ENCODE measurements at places on chromosomes 4 and X. TPM values are rescaled to one million over a fixed set of nuclear protein-coding genes. Genes with fewer than 3 reads are reported as not detected.
A peak's percentile ranks its signal among the peaks of the same experiment; 100 is the strongest.

TLL1 gene
- 0.48 TPM for total RNA-seq

OPN1MW gene
- not detected for total RNA-seq

GPR119 gene
- total RNA-seq: 21.9 TPM

TRIM60 gene
- not detected for total RNA-seq

KCND1 gene
- 3.0 TPM for total RNA-seq

HPSE gene
- total RNA-seq: 87.8 TPM

ASB5 gene
- 0.10 TPM for total RNA-seq

PWWP3B gene
- 3.8 TPM for total RNA-seq

MND1 gene
- total RNA-seq: 15.2 TPM

EPGN gene
- 16.6 TPM for total RNA-seq

MAGEA8 gene
- total RNA-seq: 0.21 TPM

ARHGAP10 gene
- total RNA-seq: 25.5 TPM

DNA sequence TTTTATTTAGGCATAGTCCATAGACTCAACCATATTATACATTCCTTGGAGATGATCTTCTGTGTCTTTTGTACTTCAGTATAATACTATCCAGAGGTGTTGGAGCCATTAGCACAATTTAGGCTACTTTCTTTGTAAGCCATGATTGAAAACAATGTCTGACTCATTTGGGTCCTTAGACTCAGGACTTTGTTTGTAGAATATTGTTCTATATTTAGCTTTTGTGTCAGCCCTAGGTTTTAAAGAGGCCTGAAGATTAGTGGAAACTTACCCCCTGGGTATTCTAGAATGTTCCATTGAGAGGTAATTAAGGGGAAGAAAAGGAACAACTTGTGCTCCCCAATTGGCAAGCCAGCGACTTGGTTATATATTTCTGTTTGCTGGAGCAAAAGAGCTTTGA is 145.2 kb upstream of the SCML1 start:
- DNase-seq: no peak

GRCh38 chr4:141329174-141329569 is 108.5 kb downstream of the ZNF330 start:
- DNase-seq: no peak

DNA sequence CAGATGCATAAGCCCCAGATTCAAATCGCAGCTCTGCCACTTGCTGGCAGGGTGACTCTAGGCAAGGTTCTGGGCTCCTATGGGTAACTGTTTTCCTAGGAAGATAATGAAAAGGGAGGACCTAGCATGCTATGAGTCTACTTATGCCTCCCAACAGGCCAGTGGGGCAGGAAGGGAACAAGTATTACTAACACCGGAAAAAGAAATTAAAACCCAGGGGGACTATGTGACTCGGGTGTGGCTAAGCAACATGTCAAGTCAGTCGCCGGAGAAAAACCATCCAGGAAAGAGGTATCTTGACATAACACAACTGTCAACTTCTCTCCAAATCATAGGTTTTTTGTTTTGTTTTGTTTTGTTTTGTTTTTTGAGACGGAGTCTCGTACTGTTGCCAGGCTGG is 45.5 kb upstream of the RBPJ start:
- DNase-seq: no peak

- DNase-seq: no peak
Observed at GRCh38 chr4:5933116-5933515, 40.2 kb upstream of the CRMP1 start.

- DNase-seq: no peak
Observed at GRCh38 chr4:94927696-94928095, 169.9 kb downstream of the BMPR1B start.

GRCh38 chr4:84971319-84971932 is 4.9 kb upstream of the WDFY3 start:
- no peak for DNase-seq

- no peak for DNase-seq
Observed at GRCh38 chrX:43238461-43238945, 417.6 kb upstream of the MAOA start.

DNA sequence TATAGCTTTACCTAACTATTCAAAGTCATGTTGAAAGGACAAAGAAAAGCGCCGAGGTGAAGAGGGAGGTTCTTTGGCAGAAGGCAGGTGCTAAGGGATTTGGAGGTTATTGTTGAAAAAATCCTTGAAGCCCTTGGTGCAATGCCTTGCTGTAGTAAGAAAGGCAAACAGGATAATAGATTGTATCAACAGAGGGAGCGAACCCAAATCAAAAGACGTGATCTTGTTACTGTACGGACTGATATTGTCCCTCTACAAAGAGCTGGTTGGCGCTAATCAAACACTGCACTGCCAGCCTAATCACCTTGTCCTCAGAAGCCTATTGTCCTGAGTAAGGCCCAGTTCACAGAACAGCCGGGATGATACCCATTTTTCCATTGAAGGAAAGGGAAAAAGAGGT is 182.9 kb downstream of the ZIC3 start:
- no peak for DNase-seq

GRCh38 chr4:109072595-109072994 is 229.9 kb downstream of the COL25A1 start:
- no peak for DNase-seq

GRCh38 chr4:73068491-73069337 is 802 bp downstream of the COX18 start:
- DNase-seq: no peak

GRCh38 chr4:8323947-8324555 is 54.5 kb downstream of the HTRA3 start:
- DNase-seq: peak; percentile 51

DNA sequence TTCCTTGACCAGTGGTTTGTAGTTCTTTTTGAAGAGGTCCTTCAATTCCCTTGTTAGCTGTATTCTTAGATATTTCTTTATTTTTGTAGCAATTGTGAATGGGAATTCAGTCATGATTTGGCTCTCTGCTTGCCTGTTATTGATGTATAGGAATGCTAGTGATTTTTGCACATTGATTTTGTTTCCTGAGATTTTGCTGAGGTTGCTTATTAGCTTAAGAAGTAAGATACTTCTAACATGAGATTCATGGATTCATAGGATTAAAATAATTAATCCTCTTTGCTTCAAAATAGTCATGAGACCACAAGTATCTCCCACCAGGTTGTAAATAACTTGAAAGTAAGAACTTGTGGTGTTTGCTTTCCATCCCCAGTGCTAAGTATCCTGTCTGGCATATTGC is 308.9 kb downstream of the DTHD1 start:
- no peak for DNase-seq

DNA sequence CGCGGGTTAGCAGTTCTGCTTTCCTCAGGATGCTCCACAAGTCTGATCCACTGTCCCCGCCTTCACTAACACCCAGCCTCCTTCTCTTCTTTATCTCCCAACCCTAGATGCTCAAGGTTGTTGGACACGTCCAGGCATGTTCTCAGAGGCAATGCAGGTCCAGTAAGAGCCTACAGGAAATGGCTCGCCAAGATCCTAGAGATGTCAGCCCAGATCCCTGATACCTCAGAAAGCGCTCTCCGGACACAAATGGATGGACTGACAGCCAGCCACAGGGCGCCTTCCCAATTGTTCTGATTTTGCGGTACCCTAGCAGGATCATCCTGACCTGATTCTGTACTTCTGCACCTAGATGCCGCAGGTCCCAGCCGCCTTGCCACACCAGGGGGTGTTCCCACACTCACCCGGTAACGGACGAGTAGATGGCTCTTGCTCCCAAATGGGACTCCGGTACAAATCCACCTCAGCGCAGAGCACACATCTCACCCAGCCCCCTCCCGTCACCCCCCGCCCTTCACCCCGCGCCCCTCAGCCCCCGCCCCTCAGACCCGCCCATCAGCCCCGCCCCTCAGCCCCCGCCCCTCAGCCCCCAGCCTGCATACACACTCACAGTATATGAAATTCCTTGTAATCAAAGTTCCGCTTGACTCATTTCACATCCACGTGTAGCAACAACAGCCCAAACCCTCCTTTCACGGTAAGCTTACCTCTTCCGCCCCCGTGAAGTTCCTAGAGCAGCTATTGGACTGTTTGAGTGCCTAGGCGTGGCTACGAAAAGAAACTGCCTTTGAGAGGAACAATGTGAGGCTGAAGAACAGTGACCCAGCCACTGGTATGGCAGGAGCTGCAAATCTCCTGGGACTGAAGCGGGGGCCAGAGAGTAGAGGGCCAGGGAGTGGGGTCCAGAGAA is at the start of gene EDA2R:
Gene EDA2R, minus strand, starts transcription at position 488 of the 910 bp plus-strand sequence. CDS start 23,058 bp downstream, outside the sequence.
- DNase-seq: no peak

- peak; percentile 44 for DNase-seq
Observed at GRCh38 chr4:3297066-3297859, 4.4 kb downstream of the RGS12 start.

DNA sequence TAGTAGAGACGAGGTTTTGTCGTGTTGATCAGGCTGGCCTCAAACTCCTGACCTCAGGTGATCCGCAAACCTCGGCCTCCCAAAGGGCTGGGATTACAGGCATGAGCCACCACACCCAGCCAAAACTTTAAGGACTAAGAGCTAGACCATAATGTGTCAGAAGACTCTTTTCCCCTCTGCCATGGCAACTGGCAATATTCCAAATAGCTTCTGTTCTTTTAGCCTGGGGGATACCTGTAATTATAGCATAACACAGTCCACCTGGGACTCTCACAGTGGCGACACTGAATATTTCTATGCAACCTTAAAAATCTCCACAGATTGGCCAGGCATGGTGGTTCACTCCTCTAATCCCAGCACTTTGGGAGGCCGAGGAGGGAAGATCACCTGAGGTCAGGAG is 45.5 kb upstream of the RBM47 start:
- DNase-seq: no peak

DNA sequence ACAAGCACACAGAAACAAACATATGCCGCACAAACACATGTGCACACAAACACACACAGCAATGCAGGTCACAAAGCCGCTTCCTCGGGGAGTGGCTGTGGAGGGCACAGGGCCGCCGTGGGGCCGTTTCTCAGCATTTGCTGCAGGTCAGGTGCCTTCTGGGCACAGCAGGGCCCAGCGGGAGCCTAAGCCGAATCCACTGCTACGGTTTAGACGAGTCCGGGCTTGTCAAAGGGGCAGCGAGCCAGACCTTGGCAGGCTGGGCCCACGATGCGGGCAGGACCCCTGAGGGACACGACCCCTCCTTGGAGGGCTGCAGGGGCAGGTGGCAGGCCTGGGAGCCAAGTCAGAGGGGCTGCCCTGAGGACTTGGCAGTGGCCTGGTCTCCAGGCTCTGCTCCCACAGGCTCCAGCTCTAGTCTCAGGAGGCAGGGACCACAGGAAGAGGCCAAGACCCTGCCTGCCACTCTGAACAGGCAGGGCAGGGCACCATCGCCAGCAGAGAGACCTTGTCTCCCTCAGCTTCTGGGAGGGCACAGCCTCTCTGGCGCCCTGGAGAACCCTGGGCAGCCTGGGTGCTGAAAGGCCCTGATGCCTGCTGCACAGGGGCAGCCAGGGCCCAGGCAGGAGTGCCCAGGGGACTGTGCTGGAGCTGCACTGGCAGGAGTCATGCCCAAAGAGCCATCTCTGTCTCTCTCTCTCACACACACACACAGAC is 5.5 kb upstream of the ATP2B3 start:
- no peak for DNase-seq

- DNase-seq: no peak
Observed at GRCh38 chr4:164755432-164755831, 1.5 kb downstream of the SMIM31 start.

GRCh38 chr4:165326831-165327210 is 648 bp upstream of the MSMO1 start:
- DNase-seq: no peak

DNA sequence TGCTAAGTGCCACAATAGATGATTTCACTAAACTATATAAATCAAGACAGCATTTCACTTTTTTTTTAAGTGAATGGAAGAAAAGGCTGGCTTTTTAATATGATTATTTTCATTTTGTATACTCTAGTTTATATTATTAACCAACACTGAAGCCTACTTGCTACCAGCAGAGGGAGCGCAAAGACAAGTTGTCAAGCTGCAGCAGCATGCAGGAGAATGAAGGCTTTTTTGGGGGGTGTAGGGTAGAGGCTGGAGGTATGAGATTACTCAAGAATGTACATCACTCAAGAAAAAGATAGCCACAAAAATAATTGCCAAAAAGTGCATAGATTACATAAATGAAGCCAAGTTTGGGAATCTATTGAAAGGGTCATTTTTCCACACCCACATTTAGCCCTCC is 519.5 kb downstream of the FGF13 start:
- no peak for DNase-seq

DNA sequence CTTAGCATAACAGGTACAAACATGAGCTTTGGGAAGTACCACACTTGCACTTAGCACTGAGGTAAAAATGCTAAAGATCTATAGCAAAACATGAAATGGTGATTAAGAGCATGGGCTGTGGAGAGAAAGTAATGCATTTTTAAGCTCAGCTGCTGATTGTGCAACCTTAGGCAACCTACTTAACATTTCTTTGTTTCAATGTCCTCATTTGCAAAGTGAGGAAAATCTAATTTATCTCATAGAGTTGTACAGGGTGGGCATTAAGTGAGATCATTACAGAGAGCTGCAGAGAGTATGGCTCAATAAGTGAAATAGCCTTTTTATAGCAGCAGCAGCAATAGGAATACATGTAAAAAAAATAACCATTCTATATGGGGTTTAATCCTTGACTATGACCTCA is 87.0 kb downstream of the PAK3 start:
- DNase-seq: no peak

DNA sequence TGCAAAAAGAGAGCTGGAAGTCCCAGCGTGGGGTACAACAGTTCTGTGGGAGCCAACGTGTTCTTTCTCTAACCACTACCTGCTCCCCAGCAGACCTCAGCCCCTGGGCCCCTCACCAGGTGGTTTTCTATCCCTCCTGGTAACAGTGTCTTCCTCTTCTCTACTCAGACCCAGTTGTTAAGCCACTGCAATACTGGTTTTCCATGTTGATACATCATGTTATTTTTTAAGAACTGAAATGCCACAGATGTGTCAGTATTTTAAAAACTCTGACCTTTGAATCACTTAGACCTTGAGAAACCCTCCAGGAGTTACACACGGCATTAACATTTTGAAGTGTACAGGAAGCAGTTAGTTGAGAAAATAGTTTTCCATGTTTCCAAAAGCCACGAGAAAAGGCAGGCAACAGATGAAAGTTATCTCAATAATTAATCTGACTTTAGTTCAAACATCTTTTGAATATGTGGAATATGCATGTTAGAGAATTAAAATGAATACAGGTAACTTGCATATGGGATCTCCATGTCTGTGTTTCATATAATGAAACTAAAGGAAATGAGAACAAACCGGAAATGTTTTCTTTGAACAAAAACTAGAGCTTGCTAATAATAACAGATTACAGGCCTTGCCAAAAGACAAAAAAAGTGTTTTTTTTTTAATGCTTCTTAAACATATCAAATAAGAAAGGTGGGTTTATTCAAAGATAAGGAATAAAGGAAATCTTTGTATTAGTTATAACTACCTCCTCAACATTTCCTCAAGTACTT is 108.8 kb downstream of the ZNF827 start:
- DNase-seq: no peak

DNA sequence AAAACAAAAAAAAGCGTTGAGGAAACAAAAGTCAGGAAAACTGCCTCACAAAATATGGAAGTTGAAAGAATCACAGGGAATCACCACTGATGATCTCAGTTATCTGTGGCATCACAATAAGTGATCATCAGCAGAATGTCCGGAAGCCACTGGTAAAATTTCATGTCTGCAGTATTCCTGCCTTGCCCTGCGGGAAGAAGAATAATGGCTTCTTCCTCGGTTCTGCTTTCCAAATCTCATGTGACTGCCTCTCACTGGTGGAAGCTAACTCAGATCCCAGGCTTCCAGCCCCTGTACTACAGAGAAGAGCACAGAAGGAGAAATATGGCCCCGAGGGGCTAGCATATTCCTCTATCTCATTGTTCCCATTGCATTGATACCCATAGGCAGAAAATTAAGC is 12.7 kb upstream of the ZNF330 start:
- no peak for DNase-seq

Measured in type B pancreatic cell (in vitro differentiated cells).